ENCODE measurements at places on chromosomes 12 and 14. TPM values are rescaled to one million over a fixed set of nuclear protein-coding genes. Genes with fewer than 3 reads are reported as not detected.

- no peak for DNase-seq
- H3K27ac ChIP-seq = no peak overlapping the region
- peaks cover 17% of the 10 kb centered on the region for H3K36me3 ChIP-seq
- H3K4me1 ChIP-seq = peaks cover 3% of the 10 kb centered on the region
- no peak overlapping the region for H3K4me3 ChIP-seq
- H3K27me3 ChIP-seq = no peaks in the 10 kb centered on the region
Measured at GRCh38 chr12:49798934-49799333, 29.3 kb downstream of the NCKAP5L start.

DNA sequence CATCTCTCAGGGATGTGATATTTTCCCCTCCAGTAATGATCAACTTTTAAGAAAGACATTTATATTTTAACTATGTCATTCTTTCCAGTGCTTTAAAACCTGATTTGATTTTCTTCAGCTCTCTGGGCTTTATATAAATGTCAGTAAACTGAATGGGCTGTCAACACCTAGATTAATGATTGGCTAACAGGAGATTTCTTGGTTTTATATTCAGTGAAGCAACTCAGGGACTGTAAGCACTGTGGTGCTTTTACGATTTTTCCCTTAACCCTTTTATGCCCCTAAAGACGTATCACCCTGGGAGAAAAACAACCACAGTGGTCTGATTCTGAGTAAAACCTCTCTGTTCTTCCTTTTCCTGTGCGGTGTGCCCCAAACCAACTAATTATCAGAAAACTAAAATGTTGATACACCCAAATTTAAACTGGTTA is 38.0 kb downstream of the PTGER2 start:
- no peak overlapping the region for H3K4me3 ChIP-seq
- H3K27ac ChIP-seq = peak overlapping the region; percentile 79
- no peaks in the 10 kb centered on the region for H3K36me3 ChIP-seq
- H3K4me1 ChIP-seq = peaks cover 26% of the 10 kb centered on the region
- H3K27me3 ChIP-seq = no peaks in the 10 kb centered on the region
- DNase-seq = no peak

GRCh38 chr14:70666361-70666686 is 24.6 kb downstream of the TTC9 start:
- H3K36me3 ChIP-seq = no peaks in the 10 kb centered on the region
- no peak for DNase-seq
- H3K4me3 ChIP-seq = no peak overlapping the region
- H3K27ac ChIP-seq = peak overlapping the region; percentile 15

DNA sequence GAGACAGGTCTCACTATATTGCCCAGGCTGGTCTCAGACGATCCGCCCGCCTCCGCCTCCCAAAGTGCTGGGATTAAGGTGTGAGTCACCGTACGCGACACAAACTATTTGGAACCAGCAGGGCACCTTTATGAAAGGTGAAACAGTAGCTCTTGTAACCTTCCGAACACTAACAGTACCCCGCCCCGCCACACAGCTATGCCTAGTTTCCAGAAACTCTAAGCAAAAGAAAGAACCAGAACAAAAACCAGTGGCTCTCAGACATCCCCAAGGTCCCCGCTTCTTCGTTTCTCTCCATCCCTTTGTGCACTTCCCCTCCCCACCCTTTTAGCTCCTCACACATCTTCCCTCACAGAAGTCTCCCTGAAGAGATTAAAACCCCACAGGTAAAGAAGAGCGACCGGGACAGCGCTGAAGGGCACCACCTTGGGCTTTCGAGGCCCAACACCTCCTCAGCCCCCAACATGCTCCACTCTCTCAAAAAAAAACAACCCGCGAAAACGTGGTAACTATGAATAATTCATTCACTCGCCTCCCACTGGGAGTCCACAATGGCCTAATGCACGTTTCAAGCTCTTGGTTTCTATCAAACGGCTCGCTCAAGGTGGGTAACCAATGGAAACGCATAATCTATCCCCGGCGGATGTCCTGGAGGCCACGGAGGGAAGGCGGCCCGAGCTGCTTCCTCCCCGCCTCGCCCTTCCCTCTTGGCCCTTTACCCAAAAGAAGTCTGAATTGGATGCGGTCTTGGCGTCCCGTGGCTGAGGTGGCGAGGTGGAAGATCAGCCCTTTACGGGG is 877 bp downstream of the BAG5 start:
- peak overlapping the region; percentile 94 for H3K27ac ChIP-seq
- peaks cover 17% of the 10 kb centered on the region for H3K36me3 ChIP-seq
- H3K4me3 ChIP-seq = peak overlapping the region; percentile 91
- peaks cover 49% of the 10 kb centered on the region for H3K4me1 ChIP-seq
- no peaks in the 10 kb centered on the region for H3K27me3 ChIP-seq

DNA sequence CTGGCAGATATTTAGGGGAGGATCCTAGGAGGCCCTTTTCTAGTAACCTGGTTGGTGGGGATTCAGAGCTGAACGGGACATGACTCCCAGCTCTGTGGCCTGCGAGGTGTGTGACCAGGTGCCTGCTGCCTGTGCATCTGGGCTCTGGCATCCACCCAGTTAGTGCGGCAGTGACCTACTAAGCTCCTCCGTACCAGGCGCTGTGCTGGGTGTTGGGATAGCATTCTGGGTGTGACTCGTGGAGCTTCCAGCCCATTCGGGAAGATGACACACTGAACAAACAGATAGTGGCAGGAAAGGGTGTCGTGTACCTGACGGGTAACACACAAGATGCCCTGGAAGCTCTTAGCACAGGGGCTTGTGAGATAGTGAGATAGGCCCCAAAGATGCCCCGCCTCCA is 80.9 kb downstream of the ACACB start:
- H3K27ac ChIP-seq = no peak overlapping the region
- no peak for DNase-seq
- peaks cover 100% of the 10 kb centered on the region for H3K36me3 ChIP-seq
- no peak overlapping the region for H3K4me3 ChIP-seq
- H3K4me1 ChIP-seq = no peaks in the 10 kb centered on the region

DNA sequence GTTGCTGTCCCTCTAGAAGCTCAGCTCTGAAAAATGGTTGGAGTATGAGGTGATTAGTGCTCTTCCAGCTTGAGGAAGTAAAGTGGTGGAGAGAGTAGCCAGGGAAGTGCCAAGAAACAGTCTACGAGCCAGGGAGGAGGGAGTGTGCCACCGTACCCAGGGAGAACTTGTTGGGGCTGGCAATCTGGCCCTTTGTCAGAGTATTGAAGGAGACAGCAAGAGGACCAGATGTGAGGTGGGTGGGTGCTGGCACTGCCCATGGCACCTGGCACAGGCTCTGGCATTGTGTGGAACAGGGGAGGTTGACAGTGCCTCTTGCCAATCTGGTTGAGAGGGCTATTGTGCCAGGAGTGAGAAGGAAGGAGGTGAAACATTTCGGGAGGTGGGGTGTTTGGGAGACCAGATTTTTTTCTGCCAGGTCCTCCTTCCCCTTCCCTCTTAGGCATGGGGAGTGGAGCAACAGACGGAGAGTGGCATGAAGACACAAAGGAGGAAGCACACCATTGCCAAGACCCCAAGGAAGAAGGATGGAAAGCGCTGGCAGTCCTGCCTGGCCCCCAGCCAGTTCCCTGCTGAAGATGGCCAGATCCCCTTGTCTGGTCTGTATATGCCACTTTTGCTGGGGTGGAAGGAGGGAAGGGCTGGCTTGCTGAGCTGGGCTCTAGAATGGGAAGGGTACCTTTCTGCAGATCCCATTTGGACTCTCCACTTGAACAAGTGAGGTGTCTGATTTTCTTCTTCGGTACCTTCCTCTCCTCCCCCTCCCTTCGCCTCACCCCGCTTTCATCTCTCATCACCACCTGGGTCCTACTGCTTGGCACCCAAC is 37.5 kb downstream of the ZFHX2 start:
- no peak overlapping the region for H3K27ac ChIP-seq
- H3K36me3 ChIP-seq = no peaks in the 10 kb centered on the region
- peaks cover 3% of the 10 kb centered on the region for H3K4me1 ChIP-seq
- DNase-seq = no peak
- no peaks in the 10 kb centered on the region for H3K27me3 ChIP-seq

DNA sequence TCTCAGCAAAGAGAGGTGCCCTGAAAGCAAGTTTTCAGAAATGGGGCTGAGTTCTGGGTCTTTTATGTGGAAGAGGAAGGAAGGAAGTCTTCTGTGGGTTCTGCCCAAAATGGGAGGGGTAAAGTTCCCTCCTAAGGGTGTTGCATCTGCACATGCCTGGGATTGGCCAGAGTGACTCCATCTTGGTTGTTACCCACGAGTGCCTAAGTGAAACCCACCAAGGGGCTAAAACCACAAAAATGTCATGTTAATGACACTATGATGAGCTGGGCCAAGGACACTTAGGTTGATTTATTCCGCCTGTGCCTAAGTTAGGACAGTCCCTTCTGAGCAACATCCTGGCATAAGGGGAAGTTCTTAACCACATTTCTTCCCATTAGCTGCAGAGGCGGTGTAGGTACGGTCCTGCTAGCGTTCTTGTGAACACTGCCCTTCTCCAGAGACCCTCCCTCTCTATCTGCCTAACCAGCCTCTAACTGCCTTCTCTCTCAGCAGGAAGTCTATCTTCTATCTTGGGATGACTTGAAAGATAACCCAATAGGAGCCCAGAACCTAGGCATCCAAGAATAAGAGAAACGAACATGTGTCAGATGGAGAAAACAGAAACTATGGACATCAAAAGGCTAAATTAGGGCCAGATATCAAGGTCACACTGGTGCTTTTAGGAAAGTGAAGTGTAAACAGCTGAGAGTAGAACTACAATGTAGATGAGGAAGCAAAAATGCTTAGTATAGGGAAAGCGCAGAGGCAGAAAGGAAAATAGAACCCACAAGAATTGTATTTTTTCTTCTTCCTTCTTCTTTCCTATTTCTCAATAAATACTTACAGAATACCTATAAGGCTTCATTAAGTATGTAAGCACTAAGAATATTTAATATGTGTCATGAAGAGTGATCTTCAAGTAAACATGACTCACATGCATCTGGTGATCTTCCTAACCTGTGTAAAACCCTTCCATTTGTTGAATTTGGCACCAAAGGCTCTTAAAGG is 104.2 kb upstream of the AMN1 start:
- H3K4me1 ChIP-seq = no peaks in the 10 kb centered on the region
- no peak overlapping the region for H3K4me3 ChIP-seq
- H3K27ac ChIP-seq = no peak overlapping the region
- no peaks in the 10 kb centered on the region for H3K36me3 ChIP-seq

DNA sequence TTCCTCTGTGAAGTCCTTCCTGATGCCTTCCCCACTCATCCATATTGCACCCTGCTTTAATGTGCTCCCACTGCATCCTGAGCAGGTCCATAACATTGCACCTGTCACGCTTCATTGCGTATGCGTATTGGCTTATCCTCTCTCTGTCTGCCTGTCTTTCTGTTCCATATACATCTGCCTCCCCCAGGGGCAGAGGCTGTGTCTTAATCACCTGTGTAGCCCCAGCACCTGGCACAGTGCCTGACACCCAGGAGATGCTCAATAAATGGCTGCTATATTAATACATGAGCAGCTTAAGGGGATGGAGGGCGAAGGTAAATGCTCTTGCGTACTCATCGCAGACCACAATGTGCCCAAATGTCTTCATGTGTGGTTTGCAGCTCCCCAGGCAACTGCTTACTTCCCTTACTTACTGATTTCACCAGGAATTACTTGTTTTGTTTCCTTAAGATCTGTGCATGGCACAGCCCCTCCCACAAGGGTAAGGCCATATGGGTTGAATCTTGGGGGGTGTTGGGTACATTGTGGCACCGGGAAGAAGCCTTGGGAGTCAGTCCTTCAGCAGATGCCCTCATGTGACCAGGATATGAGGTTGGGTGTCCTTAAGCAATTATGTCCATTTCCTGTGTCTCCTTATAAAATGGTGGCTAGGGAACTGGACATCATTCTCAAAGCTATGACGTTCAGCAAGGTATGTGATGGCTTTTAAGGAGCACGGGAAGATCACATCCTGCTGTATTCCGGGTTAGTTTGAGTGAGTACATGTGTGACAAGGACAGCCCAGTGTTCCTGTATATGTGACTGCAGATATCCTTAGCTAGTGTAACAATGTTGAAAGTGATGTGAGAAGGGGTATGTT is 848 bp upstream of the CPNE6 start:
- H3K4me3 ChIP-seq = no peak overlapping the region
- no peak overlapping the region for H3K27ac ChIP-seq
- H3K4me1 ChIP-seq = no peaks in the 10 kb centered on the region
- DNase-seq = no peak
- H3K27me3 ChIP-seq = no peaks in the 10 kb centered on the region
- no peaks in the 10 kb centered on the region for H3K36me3 ChIP-seq

DNA sequence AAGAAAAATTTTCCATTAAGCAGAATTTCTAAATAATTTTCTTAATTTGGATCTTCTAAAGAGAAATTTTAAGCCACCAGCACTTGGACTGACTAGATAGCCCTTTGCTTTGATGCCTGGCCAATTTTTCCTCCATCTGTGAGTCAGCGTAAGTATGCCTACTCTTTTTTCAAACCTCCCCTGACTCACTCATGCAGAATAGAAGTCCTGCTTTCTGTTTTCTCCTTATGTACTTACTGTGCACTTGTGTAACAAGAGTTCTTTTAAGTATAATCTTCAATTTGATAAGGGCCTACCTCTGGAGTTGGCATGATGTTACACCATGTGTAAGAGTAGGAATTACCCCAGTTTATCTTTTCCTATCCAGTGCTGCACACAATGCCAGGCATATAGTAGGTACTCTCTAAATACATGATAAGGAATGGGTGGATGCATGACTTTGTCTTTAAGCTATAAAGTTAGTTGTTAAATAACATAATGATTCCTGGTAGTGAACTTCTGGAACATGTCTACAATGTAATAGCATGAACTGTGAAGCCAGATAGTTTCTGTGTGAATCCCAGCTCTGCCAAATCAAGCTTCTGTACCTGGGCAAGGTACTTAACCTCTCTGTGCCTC is 329.6 kb downstream of the TMTC2 start:
- H3K27me3 ChIP-seq = no peaks in the 10 kb centered on the region
- peaks cover 12% of the 10 kb centered on the region for H3K4me1 ChIP-seq
- peak; percentile 21 for DNase-seq

GRCh38 chr14:91919814-91920213 is 27.7 kb downstream of the FBLN5 start:
- H3K27ac ChIP-seq = peak overlapping the region; percentile 88
- DNase-seq = peak; percentile 44
- H3K27me3 ChIP-seq = no peaks in the 10 kb centered on the region

The TMPRSS12 gene
- total RNA-seq = not detected

The SIX4 gene
- 5.4 TPM for total RNA-seq

The GNS gene
- total RNA-seq = 78.2 TPM

The AQP5 gene
- not detected for total RNA-seq

The CPNE6 gene
- not detected for total RNA-seq

The LGR5 gene
- 11.1 TPM for total RNA-seq
